ENCODE measurements at places on chromosomes 7 and 10.

DNA sequence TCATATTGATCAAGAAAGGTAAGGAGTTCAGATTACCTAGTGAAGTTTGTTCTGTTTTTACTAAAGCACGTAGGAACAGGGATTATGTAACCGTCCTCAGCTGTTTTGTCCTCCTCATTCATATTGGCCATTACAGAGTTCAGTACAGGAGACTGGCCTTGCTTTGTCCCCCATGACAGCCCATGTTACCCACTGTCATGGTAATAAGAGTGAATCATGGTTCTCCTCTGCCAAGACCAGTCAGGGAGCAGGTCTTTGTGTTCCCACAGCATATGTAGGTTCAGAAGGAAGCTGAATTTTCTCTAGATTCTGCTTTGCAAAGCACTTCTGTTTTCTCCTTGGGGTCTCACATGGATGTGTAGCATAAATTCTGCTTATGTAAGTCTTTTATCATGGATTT lies 106.2 kb upstream of the GPR141 start:
- no peak for DNase-seq

GRCh38 chr7:158238616-158239289 lies 348.9 kb downstream of the PTPRN2 start:
- no peak for DNase-seq

DNA sequence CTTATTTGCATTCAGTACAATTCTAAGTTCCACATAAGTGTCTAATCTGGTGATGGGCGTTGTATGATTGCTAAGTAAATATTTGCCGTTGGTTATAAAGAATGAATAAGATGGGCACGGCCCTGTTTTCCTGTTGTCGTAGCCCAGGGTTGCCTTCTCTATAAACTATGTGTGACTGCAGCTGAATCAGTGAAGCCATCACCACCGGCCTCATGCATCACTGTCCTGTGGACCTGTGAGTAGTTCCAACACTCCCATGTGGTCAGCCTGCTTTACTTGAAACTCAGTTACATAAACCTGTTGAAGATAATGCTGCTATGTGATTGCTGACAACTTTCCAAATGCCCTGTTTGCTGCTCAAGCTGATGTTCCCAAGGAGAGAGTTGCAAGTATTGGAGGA lies 21.6 kb upstream of the KLF6 start:
- DNase-seq, result no peak

GRCh38 chr10:58950618-58951017 lies 225.8 kb upstream of the PHYHIPL start:
- DNase-seq, result no peak

DNA sequence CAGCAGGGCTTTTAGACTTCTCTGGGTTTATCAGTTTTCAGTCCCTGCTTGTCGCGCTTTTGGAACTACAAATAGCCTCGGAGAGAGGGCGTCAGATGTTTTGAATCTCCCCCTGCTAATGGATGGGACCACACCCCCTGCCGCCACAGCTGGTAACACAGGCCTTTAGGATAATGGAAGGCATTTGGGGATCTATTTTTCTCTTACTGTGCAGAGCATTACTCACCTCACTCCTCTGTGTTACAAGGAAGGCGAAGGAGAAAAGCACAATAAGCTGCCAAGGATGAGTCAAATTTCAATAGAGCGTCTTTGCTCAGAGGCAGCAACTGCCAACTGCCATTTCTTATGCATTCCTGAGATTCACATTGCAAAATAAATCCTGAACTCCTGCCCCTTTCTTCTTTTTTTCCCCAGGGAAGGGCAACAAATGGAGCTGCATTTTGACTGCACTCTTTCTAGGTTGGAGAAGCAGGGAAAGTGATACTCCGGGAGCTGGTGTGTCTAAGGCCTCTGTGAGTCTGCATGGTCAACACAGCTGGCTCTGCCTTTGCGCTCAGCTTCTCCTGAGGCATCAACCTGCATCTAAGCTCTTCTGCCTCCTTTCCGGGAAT lies 31.5 kb upstream of the SMNDC1 start:
- DNase-seq, result peak; percentile 56

DNA sequence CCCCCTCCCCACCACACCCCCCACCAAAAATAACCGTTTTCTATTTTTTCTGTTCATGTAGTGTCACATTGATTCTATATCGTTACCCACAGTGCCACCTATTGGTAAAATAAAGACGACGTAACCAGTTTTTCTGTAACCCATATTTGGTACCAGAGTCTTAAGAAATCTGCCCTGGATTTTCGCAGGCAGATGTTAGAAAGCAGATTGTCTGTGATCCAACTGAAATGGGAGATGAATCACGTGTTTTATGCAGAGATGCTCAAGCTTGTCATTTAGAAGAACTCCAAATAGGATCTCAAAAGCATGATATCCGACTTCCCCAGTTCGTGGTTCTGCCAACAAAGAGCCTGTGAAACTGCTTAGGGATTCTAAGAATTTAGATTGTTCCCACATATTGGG lies 261.1 kb upstream of the CSTF2T start:
- DNase-seq, result peak; percentile 23

GRCh38 chr10:10727812-10728211 lies 289.9 kb upstream of the CELF2 start:
- DNase-seq, result no peak

GRCh38 chr7:151963895-151964870 lies 7.9 kb downstream of the GALNTL5 start:
- DNase-seq, result no peak

DNA sequence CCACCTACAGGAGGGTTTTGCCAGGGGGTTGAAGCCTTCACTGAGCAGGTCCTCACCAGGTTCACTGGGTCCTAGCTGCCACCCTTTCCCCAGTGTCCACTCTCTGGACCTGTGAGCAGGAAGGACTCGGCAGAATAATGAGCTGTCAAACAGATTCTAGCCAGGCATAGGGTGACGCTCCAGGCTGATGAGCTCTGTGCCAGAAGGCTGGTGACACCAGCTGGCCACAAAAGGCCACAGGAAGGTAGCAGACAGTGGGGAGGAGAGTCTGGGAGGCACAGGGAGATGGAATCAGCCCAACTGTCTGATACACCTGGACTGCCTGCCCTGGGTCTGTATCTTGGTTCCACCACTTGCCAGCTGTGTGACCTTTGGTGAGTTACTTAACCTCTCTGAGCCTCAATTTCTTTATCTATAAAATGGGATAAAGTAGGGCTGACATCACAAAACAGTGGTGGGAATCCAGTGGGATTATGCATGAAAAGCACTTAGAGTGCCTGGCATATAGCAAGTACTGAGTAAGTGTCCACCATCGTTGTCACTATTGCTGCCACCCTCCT lies 26.7 kb upstream of the NDST2 start:
- no peak for DNase-seq

DNA sequence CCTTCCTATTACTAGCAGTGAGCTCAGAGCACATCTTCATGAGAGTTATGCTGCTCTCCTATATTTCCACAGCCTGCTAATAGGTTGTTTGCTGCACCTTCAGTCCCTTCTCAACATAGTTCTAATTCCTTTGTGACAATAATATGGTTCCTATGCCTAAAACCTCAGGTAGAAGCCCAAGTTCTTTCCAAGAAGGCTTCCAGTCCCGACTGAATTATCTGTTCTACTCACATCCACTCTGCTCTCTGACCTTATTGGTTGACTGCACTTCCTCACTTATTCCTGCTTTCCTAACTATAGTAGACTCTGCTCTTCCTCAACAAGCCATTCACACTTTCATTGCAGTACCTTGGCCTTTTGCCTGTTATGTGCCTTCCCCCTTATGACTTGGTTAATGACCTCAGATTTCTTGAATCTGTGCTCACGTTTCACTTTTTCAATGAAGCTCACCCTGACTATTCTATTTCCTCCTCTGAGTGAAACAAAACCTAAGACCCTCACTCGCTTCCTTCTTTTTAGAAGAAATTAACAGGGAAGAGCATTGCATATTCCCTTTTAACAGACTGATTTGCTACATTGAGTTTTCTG lies 132.7 kb downstream of the MDFIC start:
- DNase-seq, result no peak

GRCh38 chr7:143245123-143245522 lies 18.1 kb upstream of the GSTK1 start:
- no peak for DNase-seq

- DNase-seq, result no peak
Measured at GRCh38 chr10:73907841-73908517, 3.0 kb upstream of the PLAU start.

DNA sequence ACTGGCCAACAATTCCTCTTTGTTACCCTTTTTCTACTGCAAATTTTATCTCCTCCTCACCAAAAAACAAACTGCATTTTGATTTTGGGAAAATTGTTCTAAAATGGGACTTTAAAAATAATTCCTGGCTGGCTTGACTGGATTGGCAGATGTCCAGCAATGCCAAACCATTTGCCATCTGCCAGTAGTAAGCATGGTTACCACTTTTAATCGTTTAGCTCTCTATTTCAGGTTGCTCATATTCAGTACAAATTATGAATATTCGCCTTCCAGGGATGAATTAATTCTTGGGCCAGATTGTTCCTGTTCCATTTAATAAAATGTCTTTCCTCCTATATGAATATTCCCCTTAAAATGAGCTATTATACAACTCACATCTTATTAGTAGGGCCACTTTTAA lies 35.7 kb downstream of the SMNDC1 start:
- DNase-seq, result no peak

DNA sequence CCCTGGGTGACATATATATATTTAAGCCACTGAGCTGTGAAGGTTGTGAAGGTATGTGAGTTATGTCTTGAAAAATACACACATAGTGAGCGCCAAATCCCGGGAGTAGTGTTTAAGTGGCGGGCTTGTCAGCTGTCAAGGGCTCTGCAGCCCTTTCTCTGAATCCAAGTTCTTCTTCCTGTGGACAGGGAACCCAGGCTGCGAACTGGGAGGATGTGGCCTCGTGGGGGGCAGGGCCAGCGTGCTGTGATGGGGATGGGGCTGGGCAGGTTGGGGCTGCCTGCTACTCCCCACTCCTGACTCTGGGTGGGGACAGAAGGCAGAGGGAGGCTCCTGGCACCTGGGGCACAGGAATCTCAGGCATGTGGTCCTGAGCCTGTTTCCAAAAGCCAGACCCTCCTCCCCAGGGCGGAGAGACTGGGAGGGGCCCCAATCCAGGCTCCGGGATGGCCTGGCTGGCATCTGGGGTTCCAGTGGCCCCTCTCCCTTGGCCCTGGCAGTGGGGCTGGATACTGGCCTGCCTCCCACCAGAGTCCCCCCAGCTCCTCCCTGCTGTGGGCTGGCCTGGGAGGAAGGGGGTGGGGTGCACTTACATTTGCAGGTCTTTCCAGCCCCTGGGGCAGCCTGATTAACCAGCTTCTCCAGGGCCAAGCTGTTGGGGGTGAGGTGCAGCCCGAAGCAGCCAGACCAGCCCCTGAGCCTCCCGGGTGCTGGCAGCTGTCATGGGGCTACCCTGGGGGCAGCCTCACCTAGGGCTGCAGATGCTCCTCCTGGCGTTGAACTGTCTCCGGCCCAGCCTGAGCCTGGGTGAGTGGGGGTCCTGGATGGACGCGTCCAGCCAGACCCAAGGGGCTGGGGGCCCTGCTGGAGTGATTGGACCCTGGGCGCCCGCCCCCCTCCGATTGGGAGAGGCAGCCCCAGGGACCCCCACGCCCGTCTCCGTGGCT lies at the start of gene UPK3B:
UPK3B (plus strand) TSS at position 622 of the 947 bp plus-strand sequence; CDS start at position 723, 101 bp downstream.
- peak; percentile 63 for DNase-seq

- DNase-seq, result no peak
Measured at GRCh38 chr10:109647627-109648026, 275.7 kb downstream of the XPNPEP1 start.

DNA sequence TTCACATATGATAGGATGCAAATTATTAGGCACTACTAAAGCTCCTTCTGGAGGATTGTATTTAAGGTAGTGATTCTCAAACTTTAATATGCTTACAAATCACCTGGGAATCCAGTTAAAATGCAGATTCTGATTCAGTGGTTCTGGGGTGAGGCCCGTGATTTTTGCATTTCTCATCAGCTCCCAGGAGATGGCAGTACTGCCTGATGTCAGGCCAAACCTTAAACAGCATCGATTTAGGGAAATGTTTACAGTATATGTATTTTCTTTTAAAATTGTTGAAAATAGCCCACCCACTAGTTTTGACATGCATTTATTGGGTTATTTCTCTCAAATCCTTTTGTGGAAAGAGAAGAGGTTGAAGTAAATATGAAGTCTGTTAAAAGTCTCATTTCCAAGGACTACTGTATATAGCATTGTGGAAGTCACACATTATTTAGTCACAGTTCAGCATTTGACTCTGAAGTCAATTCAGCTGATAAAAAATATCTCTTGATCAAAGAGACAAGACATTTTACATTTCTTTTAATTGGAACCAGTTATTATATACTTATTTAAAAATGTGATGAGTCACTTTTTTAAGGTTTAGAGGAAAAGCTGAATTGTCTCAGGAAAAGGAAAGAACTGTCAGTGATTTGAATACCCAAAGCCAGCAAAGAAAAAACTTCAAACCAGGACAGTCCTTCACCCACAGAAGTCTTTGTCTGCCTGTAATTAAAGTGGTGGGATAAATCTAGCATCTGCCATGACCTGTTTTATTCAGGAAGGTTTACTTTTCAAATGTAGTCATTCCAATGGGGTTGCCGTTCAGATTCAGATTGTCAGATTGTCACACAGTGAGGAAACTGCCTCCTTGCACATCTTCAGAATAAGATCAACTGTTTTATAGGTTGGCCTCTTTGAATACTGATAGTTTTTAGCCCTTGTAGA lies 21.1 kb upstream of the HBP1 start:
- peak; percentile 58 for DNase-seq

DNA sequence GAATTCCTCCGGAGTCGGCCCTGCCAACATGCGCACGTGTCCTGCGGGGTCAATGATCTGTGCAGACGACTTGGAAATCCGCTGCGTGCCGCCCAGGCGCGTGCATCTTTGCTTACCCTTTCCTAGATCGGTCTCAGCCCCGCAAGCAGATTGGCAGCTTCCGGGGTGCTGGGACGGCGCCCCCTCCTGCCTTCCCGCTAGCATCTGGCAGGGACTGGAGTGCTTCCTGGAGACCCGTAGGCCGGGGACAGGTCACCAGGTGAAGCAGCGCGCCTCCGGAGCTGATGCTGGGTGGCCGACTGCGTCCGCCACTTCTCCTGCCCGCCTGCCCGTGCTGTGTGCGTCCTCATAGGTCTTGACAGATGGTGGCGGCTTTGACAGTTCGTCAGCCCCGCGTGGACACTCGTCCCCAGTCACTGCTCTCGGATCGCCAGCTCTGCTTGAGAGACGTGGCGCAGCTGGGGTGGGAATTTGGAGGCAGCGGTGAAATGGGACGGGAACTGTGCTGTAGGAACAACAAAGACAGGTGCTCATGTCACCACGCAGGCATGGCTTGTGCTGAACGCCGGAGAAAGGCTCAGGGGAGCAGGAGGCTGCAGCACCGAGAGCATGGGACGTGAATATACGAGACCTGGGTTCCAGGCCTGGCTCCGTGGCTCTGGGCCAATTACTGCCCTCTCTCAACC lies 21.9 kb upstream of the KCNK18 start:
- no peak for DNase-seq

GRCh38 chr10:10734356-10735064 lies 283.2 kb upstream of the CELF2 start:
- no peak for DNase-seq

- DNase-seq, result peak; percentile 10
Measured at GRCh38 chr7:123972831-123973230, 47.8 kb downstream of the SPAM1 start.

DNA sequence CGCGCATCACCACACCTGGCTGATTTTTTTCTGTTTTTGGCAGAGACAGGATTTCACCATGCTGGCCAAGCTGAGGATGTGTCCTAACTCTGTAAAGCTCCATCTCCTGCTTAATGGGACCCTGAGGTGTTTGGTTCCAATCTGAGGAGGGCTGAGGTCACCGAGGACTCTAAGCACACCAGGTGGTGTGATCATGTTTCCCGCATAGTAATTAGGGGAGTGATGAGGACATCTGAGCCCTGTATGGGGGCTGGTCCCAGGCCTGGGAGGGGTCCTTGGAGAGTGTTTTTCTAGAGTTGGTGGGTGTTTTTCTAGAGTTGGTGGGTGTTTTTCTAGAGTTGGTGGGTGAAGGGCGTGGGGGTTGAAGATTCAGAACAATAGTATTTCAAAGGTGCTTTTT lies 3.0 kb upstream of the ABHD11 start:
- DNase-seq, result no peak

Measured in lung (tissue), 17 donors.